Activated T-cell treated with anti-CD3 and anti-CD28 coated beads, Interleukin-2, amount 50 U/mL, for 72 hours (primary cell): ENCODE measurements at places on chromosomes 1 and 21.
A peak's percentile ranks its signal among the peaks of the same experiment; 100 is the strongest.

GRCh38 chr1:110879758-110880606, 7.0 kb downstream of the CD53 start:
- peak; percentile 76 for DNase-seq

GRCh38 chr1:2939041-2939552, 82.2 kb upstream of the ACTRT2 start:
- no peak for DNase-seq

DNA sequence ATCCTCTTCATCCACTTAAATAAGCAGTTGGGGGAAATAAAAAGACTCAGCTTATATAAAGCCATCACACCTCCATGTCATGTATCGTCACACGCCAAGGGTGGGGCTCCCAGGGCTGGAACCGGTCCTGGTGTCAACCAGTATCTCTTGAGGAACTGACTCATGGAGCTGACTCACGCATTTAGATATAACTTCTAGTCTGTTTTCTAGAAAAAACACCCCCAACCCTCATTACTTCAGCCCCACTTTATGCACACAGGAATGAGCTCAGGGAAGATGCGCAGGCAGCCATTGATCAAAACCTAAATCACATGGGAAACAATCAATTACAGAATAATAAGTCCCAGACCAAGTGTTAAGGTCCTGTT, 6.9 kb upstream of the IL22RA1 start:
- peak; percentile 57 for DNase-seq

DNA sequence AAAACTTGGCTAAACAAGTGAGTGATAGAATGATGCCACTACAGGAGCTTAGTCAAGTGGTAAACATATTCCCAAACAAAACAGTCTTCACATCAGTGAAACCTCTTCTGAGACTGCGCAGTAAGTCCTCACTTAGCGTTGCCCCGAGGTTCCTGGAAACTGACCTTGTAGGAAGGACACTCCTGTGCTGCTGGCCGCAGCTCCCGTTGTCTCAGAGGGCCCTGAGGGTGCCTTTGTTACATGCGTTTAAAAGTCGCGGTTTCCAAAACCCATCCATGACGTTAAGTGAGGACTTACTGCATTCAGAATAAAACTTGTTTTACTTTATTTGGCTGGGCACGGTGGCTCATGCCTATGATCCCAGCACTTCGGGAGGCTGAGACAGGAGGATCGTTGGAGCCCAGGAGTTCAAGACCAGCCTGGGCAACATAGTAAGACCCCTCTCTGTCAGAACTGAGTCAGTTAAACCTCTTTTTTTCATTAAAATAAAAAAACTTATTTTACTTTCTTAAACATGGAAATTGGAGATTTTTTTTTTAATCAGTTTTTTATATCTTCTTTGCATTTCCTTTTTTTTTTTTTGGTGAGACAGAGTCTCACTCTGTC, 36.0 kb upstream of the DIP2A start:
- DNase-seq: no peak

DNA sequence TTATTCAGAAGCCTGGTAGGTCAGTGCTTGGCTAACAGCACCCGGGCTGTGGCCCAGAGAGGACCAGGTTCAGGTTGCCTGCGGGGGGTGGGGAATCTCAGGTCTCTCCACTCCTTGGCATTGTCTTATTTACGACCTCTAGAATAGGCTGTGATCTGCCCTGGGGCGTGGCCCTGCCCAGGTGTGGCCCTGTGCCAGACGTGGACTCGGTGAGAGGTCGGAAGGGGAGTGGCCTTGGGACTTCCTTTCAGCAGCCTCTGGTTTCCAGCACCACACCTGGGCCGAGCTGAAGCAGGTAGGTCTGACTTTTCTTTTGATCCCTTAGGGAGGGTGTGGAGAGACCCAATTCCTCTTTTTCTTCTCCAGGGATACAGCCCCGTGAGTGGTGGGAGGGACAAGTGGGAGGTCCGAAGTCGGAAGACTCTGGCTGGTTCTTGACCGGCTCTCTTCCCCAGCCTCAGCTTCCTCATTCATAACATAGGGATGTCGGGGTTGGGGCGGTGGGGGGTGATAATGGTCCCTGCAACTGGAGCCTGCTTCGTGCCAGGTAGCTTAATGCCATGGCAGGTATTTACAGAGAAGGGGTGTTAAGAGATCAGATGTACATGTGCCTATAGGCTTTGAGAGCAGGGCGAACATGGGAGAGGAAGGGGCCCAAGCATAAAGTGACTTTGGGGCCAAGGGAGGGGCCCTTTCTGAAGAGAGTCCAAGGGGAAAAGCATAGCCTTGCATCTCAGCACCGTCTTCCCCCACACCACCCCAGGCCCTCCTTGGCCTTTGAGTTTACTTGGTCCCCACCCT, 16.5 kb downstream of the ACOT11 start:
- DNase-seq: no peak

DNA sequence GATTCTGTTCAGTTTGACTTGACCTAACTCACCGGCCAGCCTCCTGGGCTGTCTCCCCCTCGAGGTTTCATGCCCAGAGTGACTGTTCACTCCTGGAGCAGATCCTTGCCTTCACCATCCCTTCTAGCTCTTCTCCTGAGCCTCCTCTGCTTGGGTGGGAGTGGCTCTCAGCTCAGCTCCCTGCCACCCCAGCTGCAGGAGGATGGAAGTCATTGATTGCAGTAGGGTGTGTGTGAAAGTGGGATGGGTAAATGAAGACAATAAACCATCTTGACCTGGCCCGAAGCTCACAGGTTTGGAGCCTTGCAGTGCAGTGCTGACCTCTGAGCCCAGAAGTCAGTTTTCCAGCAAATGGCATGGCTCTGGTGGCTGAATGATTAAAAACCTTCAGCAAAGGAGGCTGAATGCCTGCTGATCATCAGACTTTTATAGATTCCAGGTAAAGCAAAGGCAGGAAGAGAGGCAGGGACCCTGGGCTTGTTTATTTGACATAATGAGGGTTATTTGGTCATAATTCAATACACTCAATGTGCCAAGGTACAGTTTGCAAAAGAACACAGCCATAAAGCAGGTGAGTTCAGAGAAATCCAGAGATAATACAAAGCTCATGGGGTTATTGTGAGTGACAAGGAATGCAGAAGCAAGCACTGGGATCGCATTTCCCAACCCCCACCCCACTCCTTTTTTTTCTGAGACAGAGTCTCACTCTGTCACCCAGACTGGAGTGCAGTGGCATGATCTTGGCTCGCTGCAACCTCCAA, 17.5 kb upstream of the TFF3 start:
- no peak for DNase-seq

- no peak for DNase-seq
Observed at GRCh38 chr1:52204696-52205095, 62.8 kb downstream of the ZFYVE9 start.

GRCh38 chr1:54861070-54861761, 25.8 kb downstream of the DHCR24 start:
- no peak for DNase-seq

GRCh38 chr1:11388617-11389016, 90.3 kb upstream of the DISP3 start:
- DNase-seq: no peak

- no peak for DNase-seq
Observed at GRCh38 chr1:201360901-201361651, 16.4 kb downstream of the TNNT2 start.

DNA sequence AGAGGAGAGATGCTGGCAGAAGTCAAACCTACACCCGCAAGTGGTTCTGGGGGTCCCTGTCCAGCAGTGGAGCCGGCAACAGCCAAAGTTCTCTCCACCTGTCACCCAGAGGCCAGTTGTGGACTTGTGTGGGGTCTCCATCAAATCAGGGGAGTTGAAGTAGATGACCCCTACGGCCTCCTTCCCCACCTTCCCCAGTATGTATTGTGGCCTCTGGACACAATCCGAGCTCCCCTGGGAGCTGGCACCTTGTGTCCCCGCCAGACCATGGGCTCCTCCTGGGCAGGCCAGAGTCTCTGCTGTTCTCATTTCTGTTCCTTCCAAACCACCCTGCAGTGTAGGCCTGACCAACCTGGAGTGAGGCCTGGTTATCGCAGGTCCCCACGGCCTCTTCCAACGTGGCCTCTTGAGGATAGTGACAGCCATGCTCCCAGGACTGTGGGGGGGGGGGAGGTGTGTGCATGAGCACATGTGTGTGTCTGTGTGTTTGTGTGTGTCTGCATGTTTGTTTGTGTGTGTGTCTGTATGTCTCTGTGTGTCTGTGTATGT, 246.4 kb downstream of the MATN1 start:
- DNase-seq: no peak

DNA sequence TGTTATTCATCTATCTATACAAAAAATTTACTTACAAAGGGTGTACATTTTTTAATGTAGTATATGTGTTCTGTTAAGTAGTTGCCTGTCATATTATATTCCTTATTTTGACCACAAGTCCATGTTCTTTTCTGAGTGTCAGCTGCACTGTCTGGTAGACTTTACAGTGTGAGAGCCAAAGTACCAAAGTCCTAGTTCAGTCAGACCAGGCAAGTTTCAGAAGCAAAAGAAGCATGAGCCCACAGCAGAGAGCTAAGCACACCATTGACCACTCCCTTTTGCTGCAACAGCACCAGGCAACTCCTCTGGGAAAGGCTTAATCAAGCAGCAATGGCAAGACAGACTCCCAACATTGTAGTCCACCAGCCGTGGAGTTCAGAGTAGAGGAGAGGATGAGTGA, 631.9 kb upstream of the PKN2 start:
- DNase-seq: no peak

DNA sequence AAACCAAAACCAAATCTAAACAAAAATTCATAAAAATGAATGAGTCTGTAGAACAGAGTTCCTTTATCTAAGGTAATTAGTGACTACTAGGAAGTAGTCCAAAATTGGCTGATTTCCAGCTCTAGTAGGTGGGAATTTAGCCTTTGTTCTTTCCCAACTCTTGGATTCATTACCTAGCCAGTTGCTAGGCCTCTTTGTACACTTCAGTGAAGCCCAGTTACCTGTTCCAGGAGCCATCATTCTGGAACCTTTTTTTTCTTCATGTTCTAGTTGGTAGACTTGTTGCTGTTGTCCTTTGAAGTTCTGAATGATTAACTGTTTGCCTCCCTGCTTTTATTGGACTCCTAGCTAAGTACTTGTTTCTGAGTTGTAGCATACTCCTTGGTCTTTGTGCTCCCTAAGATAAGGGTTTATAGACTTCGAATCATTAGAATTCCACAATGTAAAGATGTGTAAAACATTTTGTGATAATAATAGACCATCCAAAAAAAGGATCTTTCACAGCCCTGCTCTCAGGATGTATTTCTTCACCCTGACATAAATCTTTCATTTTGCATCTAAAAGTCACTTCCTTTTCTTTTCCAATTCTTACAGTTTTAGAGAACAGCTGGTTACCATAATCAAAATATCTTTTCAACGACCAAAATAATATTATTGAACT, 9.8 kb downstream of the PLA2G4A start:
- DNase-seq: no peak

GRCh38 chr1:2628933-2629626, 3.7 kb downstream of the MMEL1 start:
- no peak for DNase-seq

- no peak for DNase-seq
Observed at GRCh38 chr1:69126796-69127195, 440.9 kb upstream of the LRRC7 start.

GRCh38 chr21:44654576-44655175, at the start of gene KRTAP12-4:
Gene KRTAP12-4 (minus strand): TSS chr21:44654659. CDS start chr21:44654614, 45 bp downstream.
- DNase-seq: no peak

GRCh38 chr1:59482986-59483385, 186.1 kb downstream of the FGGY start:
- no peak for DNase-seq

GRCh38 chr1:191869790-191870312, 288.4 kb upstream of the RGS18 start:
- DNase-seq: no peak

- DNase-seq: no peak
Observed at GRCh38 chr1:49052102-49052501, 275.4 kb upstream of the BEND5 start.

DNA sequence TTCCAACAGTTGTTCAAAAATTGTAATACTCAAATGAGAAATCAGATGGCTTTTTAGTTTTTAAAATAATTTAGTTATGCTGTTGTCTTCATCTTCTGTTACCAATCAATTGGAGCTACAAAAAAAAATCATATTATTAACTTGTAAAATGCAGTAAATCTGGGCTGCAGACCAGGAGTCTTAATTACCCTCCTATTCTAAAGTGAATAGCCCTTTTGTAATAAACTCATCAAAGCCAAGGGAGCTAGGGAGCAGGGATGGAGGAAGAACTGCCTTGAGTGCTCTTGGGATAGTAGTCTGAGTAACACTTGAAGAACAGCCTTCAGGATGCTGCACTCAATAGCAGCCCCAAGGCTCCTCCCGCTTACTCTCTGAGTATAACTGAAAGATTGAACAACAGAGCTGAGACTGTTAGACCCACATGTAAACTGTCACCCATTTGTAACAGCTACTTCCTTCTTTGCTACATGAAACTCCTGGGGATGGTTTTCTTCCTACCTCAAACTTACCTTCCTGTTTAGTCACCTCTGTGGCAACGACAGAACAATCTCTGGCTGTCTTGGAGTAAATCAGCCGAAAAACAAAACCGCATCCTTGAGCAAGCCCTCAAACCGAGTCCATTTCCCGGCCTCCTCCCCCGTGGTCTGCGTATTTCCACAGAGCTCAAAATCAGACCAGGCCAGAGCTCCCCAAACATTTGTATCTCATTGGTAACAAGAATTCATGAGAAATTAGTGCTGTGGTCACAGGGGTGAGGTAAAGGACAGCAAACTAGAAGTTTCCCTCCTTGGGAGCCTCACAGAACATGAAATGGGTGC, 55.9 kb downstream of the CD58 start:
- DNase-seq: peak; percentile 80
